ENCODE measurements at places on chromosomes 12 and 14.

DNA sequence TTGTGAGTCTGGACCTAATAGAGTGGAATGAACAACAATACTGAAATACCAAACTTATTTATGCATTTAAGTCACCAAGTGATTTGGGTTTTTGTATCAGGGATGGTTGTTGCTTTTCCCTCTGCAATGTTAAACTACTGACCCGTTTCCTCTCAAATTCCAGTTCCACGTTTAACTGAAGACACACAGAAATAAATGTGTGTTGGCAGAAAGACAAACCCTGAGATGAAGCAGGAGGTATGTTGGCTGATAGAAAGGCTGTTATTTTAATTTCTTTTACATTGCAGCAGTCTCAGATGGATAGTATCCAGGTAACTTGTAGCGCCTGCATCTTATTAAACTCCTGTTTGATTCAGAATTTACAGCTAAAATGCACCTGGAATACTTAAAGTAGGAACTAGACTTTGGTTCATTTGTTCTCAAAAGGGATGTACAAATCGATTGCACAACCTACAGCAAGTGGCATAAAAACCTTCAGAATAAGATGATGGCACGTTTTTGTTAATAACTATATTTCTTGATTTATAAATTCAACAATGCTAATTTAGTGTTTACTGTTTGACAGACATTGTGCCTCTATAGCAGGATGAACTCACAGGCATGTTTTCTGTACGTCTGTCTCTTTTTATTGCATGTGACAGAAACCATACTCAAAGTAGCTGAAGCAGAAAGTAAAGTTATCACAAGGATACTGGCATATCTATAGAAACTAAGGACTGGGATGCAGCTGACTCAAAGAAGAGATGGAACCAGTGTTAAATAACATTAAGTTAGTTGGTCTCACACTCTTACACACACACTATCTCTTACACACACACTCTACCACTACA is 405.7 kb downstream of the ZFP36L1 start:
- DNase-seq = no peak

- DNase-seq = peak; percentile 44
Measured at GRCh38 chr12:26936559-26937442, 980 bp downstream of the INTS13 start.

- no peak for DNase-seq
Measured at GRCh38 chr14:24909523-24910302, 140.2 kb downstream of the STXBP6 start.

GRCh38 chr14:42523666-42524065 is 917.0 kb downstream of the LRFN5 start:
- DNase-seq = no peak

DNA sequence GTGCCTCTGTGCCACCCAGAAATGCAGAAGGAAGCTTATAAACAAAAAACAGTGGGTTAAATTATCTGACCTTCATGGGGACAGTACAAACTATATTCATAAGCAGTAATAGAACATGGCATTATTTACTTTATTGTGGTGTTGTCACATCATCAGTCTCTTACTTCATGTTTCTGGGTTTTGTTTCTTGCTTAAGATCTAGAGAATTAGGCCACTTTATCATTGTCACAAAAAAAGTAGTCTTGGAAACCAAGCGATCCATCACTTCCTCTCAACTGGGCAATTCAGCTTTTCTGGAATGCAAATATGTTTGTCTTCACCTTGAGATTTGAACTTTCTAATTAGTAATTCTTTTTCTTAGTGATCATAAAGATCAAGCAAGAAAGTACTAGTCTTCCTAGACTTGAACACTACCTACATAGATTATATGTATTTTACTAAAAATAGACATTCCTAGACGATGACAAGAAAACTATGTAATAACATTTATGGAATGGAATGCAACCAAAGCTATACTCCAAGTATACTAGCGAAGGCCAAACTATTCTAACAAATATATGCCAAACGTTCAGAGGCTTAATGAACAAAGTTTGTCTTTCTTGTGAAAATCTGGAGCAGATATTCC is 363.4 kb downstream of the DAD1 start:
- no peak for DNase-seq

DNA sequence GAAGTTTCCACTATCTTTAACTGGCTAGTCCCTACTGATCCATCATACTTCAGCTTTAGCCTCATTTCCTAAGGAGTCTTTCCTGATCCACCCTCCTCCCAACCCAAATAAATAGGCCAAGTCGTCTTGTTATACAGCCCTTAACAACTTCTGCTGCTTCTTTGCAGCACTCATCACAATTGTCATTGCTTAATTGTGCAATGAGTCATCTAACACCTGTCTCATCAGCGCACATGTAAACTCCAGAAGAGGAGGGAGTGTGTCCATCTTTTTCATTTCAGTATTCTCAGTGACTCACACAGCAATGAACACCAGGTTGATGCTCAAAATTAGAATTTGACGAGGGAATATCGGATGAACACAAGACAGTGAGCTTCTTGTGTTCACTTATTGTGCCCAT is 87.3 kb downstream of the SUDS3 start:
- DNase-seq = no peak

DNA sequence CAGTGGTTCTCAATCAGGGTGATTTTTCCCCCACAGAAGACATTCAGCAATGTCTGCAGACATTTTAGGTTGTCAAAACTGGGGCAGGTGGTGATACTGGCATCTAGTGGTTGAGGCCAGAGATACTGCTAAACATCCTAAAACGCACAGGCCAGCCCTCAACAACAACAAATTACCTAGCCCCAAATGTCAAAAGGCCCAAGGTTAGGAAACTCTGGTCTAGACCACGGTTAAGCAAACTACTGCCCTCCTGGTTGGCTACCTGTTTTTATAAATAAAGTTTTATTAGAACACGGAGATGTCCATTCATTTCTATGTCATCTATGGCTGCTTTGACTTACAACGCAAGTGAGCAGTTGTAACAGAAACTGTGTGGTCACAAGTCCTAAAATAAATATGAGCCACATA is 186.7 kb downstream of the EFCAB11 start:
- peak; percentile 66 for DNase-seq

DNA sequence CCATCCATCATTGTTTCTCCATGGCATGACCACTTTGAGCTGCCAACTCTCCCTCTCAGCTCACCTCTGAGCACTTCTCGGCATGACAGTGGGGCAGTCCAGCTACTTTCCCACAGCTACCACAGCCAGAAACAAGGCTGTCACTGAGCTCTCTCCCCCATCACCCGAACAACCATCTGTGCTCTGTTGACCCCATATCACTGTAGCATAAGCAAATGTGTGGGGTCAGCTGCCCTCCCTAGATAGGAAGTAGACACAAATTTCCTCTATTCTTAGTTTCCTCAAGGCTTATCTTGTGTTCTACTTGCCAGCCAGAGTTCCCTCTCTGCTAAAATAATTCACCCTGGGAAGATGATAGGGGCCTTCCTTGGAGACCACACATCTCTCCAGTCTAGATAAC is 82.6 kb upstream of the FUT8 start:
- no peak for DNase-seq

DNA sequence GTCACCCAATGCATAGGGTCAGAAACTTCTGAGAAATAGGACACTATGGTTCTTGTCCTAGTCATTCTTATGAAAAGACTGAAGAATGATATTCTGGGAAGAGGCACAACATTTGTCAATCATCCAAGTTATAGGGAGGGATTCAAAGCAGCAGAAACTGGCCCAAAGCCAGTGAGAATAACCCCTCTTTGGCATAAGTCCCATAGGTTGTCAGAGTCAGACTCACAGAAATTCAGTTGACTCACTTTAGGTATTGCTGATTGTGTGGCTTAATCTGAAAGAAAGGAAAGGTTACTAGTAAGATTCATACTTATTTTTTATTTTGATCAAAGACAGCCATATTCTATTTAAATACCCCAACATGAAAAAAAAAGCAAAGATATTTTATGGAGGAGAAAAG is 151.0 kb downstream of the SRGAP1 start:
- DNase-seq = no peak

DNA sequence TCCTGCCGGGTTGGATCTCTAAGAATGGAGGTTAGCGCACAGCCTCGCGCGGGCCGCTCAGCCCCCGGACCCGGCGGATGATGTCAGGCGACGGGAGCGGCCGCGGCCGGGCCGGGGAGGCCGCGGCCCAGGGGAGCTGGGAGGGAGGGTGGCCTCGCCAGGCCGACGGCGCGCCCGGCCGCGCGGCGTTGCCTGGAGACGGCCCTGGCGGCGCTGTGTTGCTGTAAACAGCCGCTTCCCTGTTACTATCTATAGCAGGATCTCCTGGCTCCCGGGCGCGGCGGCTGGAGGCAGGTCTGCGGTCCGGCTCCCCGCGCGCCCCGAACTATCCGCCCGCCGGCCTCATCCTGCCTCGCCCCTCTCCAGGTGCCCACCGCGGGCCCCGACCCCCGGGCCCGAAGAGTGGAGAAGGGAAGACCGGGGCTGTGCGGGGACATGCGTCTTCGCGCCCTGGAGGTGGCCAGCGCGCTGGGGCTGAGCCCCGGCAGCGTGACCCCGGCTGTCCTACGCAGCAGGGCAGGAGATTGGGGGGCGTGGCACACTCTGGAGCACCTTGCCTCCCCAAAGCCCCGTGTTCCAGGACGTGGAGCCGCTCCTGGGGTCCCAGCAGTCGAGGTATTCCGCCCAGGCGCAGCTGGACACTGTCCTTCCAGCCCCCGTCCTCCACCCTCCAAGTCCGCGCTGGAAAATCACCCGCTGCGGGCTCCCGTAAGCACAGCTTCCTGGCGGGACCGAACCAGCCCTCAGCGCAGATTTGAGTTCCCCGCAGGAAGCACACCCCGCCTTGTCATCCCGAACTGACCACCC is 1.4 kb upstream of the FOS start:
- no peak for DNase-seq

DNA sequence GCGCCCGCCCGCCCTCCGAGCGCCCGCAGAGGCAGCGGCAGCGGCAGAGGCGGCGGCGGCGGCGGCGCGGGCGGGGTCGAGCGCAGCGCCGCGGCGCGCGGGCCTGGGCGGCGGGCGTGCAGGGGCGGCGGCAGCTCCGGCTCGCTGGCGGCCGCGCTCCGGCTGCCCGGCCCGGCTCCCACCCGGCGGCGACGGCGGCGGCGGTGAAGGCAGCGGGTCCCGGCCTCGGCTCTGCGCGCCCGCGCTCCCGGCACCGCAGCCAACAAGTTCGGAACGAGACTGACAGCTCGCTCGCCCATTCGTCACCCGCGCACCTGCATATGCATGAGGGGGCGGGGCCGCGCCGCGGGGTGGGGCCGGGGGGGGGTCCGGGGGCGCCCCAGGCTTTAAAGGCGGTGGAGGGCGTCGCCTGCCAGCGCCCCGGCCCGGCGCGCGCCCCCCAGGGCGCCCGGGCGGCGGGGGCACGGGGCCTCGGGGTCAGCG is at the start of gene JAG2:
Gene JAG2, minus strand, starts transcription at position 281 of the 483 bp plus-strand sequence. CDS start 356 bp downstream, outside the sequence.
- DNase-seq = peak; percentile 66

DNA sequence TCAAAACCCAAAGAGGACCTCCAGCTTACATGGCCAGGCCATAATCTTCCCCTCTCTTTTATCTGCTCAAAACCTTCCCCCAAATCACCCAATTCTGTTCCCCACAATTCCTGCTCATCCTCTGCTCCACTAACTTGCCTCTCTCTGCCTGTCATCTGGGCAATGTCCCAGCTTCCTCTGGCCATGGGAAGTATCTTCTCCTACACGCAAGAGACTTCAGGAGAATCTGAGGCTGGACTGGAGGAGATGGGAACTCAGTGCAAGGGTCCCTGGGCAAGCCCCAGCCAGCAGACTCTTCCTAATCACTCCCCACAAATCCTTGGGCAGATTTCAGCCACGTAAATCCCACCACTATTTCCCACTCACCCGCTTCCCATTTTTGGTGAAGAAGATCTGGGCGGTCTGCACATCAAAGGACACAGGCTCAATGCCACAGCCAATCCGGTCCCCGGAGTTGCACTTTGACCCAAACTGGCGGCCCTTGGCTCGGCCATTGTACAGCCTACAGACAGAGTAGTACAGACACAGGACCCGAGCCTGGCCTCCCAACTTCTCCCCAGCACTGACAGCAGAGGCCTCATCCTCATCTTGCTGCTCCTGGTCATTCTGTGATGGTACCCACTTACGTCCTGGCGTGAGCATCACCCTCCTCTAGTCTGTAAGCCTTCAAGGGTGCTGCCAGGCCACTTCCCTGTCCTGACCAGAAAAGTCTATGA is 4.7 kb downstream of the SPRYD3 start:
- no peak for DNase-seq

DNA sequence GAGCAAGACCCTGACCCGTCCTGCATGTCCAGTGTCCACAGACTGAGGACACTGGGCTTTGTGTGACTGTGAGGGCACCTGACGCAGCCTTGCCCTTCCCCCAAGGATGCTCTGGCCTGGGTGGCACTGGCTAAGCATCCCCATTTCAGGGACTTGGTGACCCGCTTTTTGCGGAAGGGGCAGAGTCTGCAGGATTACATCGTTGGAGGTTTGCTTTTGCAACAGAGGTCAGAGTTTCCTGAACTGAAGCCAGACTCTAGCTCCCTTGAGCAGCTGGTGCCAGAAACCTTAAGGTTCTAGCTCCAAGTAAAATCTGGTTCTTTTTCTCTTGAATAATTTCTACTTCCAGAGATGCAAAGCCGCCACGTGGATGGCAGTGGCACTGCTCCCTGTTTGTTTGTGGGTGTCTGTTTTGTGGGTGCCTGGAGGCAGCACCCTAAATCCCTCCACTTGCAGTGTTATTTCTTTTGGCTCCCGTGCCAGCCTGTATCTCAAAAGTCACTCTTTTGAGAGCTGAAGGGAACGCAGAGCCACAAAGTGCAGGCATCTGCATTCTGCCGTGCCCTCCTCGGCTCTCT is 184.7 kb downstream of the TSPAN9 start:
- DNase-seq = no peak

DNA sequence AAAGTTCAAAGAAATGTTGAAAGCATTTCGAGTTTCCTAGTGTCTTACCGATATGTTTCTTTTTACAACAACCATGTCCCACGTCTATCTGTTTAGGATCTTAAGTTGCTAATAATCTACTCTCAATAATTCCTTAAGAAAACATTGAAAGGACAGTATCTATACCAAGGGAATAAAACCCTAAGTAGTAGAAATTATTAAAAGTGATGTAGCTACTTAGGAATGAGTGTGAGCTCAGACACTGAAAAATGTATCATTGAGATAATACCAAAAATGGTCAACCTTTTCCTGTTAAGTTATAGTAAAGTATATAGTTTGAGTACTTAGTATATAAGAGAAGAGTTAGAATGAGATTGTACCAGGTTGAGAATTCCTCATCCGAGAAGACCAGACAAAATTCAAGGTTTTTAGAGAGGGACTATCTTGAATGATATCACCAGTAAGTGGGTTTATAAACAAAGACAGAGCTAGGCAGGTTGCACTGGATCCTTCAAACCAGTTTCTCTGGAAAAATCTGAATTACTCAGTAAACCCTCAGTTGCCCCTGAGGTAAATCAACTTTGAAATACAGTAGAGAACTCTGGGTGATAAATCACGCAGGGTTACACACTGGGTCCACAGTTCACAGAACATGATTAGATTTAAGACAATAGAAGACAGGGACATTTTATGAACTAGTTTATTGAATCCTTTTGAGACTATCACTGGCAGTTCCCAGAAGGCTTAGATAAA is 96.8 kb downstream of the ERGIC2 start:
- no peak for DNase-seq

GRCh38 chr12:789852-790563 is 37.6 kb downstream of the WNK1 start:
- no peak for DNase-seq

Data from NAMALWA (cell line).